Epithelial cell of prostate (primary cell): ENCODE measurements at places on chromosomes 3 and 15.

- no peak for DNase-seq
Measured at GRCh38 chr15:83653639-83654378, at the start of gene ADAMTSL3. Gene ADAMTSL3 (plus strand): TSS chr15:83654123. CDS start chr15:83655762, 1,639 bp downstream.

DNA sequence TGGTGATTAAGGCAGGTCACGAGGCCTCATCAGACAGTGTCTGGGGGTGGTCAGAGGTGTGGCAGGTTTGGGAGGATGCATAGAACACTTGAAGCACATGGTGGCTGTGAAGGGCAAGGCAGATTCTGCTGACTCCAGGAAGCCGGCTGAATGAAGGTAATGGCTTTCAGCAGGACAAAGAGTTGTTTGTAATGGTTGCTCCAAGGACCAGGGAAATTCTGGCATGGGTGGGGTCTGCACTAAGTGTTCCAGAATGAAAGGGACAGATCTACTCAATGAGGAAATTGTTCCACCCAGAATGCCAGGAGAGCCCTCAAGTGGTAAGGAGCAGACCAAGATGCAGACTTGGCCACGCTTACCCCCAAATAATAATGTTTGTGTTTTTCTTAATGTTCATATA lies 70.7 kb upstream of the ACAD9 start:
- DNase-seq = no peak

DNA sequence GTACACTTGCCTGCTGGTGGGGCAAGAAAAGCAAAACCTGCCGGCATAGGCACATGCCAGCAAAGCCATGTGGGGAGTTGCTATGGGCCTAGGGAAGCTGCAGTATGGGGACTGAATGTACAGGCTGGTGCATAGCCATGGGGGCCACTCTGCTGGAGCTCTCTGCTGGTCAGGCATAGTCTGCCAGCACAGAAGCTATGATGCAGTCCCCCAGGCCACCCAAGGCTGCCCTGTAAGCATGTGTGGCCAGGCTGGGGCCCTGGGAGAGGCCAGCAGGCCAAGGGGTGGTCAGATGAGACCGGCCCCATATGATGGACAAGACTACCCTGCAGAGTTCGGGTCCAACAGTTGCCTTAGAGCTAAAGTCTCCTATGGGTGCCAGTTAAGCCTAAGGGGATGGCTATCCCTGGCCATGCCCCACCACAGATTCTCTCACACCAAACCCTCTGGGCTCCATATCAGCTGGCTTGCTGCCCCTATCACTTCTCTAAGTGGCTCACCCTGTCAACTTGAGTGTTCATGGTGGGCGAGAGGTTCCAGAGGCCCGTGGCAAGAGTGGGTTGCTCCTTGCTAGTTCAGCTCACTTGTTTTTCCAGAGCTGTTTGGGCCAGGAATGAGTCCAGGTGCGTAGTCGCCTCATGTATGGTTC lies 41.8 kb downstream of the CEP63 start:
- DNase-seq = no peak

- DNase-seq = no peak
Measured at GRCh38 chr15:40565333-40566238, 744 bp upstream of the CCDC32 start.

DNA sequence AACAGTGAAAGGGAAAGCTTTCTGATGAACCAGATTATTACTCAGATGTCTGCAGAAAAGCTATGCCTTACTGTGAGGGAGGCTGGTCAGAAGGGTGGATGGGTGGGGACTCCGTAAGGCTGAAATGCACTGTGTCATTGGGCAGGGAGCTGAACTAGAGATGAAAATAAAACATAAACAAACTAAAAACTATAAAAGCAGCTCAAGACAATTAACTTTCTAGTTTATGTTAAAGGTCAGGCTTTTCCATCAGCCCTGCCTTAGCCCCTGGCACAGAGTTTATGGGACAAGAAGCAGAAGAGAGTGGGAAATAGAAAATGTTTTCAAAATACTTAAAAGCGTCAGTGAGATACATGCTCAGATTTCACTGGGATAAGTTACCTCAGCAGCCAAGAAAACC lies 310.0 kb upstream of the UBE2E2 start:
- DNase-seq = no peak

DNA sequence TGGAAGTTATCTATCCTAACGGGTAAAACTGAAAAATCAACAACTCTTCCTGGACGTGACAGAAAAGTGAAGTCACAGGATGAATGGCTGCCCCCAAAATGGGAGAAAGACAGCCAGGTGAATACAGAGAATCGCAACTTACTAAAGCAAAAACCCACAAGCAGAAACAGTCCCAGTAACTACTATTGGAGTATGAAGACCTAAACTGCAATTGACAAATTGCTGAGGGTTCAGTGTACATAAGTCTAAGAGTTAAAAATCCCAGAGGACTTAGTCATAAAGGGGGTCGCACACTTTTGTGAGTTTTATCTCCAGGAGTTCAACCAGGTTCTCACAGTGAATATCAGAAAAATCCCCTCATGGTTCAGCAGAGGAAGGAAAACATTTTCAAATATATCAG lies 56.8 kb upstream of the IMPG2 start:
- no peak for DNase-seq
